Cardiac fibroblast (primary cell): ENCODE measurements at places on chromosomes 16 and 17.

GRCh38 chr17:73801455-73802100 is 157.3 kb upstream of the SDK2 start:
- DNase-seq = no peak

- DNase-seq = peak; percentile 38
Observed at GRCh38 chr16:67459066-67459860, 21.7 kb downstream of the ATP6V0D1 start.

- DNase-seq = peak; percentile 62
Observed at GRCh38 chr16:3094289-3095027, 4.6 kb downstream of the ZSCAN10 start.

DNA sequence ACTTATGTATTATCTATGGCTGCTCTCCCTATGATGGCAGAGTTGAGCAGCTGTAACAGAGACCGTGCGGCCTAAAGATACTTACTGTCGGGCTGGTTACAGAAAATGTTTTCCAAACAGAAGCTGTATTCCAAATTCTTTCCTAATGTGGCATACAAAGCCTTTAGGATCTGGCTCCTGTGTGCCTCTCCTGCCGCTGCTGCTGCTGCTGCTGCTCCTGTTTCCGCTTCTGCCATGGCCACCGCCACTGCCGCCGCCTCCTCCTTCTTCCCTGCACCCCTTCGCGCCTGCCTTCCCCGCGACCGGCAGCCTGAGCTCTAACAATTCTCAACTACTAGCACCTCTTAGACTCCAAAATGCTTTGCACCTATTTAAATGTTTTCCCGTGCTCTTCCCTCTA is 263.9 kb upstream of the TBX2 start:
- DNase-seq = no peak

- DNase-seq = peak; percentile 68
Observed at GRCh38 chr16:58114827-58115825, 14.1 kb downstream of the CFAP20 start.

DNA sequence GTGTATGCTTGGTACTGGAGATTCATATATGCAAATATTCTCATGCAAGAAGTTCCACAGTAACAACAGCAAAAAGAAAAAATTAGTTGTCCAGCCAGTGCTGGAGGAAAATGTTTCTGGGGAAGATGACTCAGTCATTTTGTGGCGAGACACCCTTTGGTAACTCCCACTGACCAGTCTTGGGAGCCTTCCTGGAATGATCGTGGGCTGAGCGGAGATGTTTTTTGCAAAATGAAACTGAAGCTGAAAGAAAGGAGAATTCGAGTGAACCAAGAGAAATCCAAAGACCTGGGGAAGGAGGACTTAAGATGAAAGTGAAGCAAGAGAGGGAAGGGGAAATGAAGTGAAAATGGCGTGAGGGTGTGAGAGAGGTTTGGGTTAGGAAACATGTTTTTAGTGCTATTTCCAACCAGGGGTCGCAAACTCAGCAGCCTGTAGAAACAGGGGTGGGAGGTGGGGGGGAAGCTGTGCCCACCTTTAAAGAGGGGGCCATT is 5.2 kb downstream of the ITPRIPL2 start:
- peak; percentile 92 for DNase-seq

DNA sequence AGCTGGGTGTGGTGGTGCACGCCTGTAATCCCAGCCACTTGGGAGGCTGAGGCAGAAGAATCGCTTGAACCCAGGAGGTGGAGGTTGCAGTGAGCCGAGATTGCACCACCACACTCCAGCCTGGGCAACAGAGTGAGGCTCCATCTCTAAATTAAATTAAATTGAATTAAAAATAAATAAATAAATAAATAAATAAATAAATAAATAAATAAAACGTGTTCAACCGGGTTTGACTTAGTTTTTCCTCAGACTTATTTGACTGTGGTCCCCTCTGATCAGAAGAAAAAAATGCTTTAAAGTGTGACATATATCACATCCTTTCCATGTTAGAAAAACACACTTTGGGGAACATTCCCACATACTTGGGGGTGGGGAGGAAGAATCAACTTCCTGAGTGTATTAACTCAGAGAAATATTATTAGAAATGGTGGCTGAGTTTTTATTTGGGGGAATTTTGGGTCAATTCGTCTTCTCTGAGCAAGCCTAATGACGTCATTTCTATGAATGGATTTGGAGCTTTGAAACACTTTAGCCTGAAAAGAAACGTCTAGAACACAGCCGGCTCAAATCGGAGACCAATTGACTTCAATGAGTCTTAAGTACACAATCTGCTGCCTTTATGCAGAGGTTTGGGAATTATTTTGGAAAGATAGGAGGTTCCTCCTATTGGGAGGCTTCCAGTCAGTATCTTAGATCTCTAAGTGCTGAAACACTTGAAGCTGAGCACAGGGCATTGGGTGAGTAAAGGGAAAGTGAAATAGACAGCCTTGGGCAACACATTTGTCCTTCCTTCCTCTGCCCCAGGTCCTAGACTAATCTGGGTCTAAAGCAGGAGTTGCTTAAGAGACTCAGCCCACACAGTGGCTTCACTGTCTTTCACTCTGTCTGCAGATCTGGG is 132.6 kb downstream of the PITPNC1 start:
- peak; percentile 68 for DNase-seq

GRCh38 chr17:77885678-77886386 is 72.7 kb upstream of the TNRC6C start:
- no peak for DNase-seq
